ENCODE measurements at places on chromosomes 1 and 21.
A peak's percentile ranks its signal among the peaks of the same experiment; 100 is the strongest.

DNA sequence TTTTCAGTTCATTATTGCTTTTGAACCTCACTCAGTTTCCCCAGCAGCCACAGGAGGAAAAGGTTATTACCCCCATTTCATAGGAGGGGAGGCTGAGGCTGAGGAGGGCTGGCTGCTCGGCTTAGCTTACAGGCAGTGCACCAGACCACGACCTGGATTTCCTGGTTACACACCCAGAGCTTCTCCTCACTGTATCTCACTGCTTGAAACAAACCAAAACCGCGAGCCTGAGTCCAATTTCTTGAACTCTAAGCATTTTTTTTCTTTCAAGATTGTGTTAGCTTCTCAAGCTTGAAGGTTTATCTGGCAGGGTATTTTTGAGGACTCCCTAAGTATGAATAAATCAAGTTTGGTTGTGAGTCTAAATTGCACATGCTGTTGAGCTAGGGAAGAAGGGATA lies 188.9 kb upstream of the EDN2 start:
- no peak for DNase-seq

DNA sequence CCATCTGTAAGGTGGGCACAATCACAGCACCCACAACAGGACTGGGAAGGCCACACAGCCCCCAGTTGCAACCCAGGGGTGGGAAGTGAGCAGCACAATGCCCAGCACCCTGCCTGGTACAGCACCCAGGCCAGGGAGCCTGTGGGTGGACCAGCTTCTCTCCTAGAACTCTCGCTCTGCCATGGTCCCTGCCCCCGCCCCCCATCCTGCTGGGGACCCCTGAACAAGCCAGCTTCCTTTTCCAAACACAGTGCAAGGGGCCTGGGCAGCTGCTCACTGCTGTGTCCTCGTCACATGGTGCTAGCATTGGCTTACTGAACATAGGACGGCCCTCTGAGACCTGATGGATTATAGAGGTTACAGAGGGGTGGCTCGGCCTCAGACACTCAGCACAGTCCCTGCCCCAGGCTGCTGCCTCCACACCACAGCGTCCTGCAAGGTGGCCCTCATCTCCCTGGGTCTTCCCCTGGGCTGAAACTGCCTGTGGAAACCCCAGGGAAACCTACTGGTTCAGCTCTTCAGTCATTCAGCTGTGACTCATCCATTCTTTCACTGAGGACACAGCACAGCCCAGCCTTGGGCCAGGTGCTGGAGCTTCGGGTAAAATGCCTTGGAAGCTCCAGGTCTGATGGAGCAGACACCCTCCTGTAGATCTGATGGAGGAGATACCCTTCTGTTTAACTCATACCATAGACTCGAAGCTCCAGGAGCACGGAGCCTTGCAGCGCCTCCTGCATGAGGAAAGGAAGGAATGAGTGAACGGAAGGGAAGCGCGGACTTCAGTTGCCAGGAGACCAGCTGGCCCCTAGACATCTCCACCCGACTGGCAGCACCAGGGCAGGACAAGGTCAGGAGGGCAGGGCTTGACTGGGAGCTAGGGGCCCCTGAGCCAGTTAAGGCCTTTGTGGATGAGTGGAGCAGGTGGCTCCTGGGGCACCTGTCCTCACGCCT lies 8.1 kb upstream of the PRDM16 start:
- peak; percentile 66 for DNase-seq

DNA sequence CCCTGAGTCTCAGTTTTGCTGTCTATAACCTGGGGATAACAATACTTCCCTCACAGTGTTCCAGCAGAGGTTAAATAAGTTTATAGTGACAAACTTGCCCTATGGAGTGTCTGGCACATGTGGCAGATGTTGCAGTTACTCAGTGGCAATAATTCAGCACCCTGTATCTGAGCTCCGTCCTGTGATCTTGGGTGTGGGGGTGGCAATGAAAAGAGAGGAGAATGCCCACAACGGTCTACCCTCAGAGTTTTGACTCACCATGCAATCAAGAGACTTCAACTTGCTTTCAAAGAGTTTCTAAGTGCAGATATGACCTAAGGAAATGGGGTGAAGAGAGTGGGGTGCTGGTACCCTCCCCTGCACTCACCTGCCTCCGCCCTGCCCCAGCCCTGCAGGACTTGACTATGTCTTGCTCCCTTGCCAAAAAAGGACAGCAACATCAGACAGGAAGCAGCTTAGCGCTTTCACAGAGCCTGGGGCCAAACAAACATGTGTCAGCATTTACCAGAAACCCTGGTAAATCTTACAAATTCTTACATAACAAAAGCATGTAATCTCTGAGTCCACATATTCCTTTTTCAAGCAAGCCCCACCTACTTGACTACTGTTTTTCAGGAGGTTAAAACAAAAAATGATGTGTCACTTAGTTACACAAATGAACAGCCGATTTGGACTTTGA lies 185.1 kb upstream of the CAMK1G start:
- peak; percentile 75 for DNase-seq

DNA sequence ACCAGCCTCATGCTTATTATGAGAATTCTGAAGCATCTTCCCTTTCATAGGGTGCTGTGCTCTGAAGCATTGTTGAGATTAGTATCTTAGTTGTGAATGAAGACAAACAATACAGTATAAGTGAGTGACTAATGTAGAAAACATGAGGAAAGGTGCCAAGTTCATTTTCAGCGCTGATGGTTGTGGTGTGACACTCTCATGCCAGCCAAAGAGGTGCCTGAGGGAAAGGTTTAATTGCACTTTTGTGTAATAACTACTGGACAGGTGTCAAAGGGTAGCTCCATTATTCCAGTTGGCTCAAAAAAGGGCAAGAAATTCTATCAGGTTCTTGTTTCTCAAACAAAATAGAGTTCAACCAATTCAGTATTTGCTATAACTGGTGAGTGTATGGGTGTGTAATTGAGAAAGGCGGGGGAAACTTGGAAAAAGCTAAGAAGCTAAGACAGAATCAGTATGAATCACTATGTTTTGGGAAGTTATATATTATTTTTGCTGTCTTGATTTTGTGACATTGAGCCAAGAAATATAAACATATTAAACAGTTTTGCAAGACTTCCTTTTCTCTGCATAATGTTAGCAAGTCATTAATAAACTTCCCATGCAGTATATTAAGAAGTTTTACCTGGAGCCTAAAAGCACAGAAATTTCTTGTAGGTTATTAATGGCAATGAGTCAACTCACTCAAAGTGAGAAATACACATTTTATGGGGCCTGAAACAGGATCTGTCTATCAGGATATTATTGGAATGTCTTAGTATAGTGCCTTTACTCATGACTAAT lies 31.8 kb downstream of the KCNK2 start:
- DNase-seq: peak; percentile 89

- DNase-seq: no peak
Measured at GRCh38 chr1:33130297-33130696, 49.3 kb downstream of the AZIN2 start.

- no peak for DNase-seq
Measured at GRCh38 chr1:5271264-5271663, 616.9 kb downstream of the AJAP1 start.

GRCh38 chr1:108512239-108513043 lies 47.5 kb upstream of the EEIG2 start:
- peak; percentile 43 for DNase-seq

DNA sequence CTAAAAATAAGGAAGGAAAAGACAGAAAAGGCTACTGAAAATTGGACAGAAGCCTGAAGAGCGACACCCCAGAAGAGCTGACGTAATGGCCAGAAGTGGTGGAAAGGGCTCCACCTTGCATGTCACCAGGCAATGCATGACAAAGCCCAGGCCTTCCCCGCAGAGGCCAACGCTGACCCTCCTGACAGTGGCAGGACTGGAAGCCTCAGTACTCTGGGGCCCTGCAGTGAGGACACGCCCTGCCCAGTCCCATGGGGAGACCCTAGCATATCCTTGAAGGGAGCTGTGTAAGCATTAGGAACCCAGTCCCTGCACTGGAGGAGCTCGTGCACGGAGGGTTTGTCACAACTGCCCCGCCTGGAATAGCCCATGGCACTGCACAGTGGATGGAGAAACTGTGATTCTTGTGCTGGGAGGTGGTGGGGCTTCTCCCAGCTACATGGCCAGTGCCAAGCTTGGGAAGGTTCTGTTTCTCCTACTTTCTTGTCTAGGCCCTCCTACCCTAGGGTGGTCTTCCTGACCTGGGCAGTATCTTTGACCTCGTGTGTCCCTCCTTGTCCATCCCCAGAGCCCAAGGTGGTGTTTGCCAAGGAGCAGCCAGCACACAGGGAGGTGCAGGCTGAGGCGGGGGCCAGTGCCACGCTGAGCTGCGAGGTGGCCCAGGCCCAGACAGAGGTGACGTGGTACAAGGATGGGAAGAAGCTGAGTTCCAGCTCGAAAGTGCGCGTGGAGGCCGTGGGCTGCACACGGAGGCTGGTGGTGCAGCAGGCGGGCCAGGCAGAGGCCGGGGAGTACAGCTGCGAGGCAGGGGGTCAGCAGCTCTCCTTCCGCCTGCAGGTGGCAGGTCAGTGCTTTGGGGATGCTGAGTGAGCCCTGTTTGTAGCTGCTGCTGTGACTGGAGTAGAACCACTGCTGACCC lies 60.4 kb downstream of the OBSCN start:
- no peak for DNase-seq

DNA sequence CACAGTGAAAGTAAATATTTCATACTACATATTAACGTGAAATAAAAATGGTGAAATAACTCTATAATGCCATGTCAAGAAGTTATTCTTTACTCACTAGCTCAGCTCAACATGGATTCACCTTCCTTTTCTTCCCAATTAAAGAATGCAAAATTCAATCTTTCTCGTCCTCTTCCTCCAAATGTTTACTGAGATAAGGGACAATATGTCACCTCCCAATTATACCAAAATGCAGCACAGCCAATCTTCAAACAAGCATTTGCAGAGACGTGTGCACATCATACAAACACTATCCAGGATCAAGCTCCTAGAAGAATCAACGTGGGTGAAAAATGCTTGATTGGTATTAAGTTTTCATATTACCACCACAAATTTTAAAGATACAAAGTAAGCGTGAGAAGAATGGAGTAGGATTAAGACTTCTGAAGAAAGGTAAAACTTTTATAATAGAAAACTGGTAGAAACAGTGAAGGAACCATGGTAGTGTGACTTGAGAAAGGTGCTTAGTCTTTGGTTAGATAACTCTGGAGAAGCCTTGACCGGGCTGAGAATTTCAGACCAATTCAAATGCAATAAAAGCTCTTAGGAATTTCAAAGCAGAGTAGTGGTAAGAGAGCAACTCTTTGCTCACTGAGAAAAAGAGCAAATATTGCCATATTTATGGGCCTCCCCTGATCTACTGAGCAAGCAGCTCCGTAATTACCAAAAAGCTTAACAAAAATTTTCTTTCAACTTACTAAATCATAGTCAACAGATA lies 7.2 kb downstream of the PTP4A2 start:
- DNase-seq: no peak

- no peak for DNase-seq
Measured at GRCh38 chr1:202628646-202629215, 81.5 kb downstream of the SYT2 start.

GRCh38 chr1:95084317-95085176 lies 11.8 kb upstream of the ALG14 start:
- DNase-seq: peak; percentile 24

DNA sequence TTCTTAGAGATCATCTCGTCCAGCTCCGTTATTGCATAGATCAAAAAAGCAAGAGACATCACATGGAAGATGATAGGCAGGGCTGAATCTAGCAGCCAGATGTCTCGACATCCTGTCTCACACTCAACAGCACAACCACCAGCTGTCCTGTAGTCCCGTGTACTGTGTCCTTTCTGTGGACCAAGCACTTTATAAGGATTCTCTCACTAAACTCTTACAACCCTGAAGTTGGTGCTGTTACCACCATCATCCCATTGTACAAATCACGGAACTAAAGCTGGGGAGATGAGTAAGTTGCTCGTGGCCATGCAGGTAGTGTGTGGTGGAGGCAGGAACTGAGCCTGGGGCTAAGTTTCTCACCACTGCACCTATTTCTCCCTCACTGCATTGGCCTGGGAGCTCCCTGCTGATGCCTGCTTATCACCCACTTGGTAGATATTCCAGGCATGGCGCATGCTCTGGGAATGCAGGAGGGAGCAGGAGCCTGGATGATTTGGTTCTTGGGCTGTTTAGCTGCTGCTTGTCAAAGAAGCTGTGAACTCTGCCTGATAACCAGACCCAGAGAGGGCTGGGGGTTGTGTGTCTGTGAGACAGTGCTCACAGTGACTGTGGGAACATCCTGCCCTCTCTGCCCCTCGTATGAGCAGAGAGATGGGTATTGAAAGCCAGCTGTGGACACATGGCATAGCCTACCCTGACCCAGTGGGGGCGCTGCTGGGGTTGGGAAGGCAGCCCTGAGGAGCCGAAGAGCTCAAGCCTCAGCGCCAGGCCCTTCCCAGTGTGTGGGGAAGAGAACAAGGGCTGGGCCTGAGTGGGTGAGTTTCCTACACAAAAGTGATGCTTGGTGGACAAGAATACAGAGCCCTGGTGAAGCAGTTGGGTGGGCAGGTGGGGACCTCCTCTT lies 13.6 kb downstream of the PPFIA4 start:
- peak; percentile 32 for DNase-seq

DNA sequence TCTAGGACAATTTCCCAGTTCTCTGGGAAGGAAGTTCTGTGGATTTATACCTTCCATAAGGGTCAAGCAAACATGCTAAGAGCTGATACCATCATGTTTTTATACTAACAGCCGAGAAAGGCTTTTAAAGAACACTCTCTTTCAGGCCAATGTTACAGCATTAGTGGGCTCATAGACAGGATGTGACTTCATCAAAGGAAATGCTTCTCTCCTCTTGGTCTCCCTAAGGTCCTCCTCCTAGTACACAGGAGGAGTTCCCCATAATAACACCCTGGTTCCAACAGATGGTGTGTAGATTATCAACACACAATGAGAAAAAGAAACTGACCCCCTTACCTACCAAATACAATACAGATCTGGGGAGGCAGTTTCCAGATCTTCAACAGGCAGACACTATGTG lies 26.7 kb upstream of the GLIS1 start:
- DNase-seq: peak; percentile 12

DNA sequence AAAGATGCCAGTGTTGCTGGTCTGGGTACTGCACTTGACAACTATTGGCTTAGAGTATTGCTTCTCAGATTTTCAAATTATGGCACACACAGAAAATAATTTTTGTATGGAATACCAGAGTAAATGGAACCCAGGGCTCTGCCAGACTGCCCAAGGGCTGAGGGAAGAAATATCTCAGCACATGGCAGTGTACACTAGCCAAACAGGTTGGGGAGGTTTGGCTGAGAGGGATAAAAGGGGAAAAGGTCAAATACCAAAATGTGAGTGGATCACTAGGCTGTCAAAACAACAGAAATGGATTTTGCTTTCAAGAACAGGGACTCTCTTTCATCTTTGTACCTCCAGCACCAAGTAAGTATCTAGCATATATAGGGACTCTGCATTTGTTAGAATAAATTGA lies 3.0 kb upstream of the RGS8 start:
- DNase-seq: no peak

- peak; percentile 69 for DNase-seq
Measured at GRCh38 chr1:167439301-167439988, 78.9 kb downstream of the CD247 start.

All from astrocyte of the hippocampus (primary cell).